ENCODE measurements at places on chromosomes 7 and 10.

GRCh38 chr7:2163600-2164555, 68.9 kb downstream of the MAD1L1 start:
- H3K27me3 ChIP-seq: no peaks in the 10 kb centered on the region
- H3K36me3 ChIP-seq: no peaks in the 10 kb centered on the region
- no peak overlapping the region for H3K4me3 ChIP-seq
- DNase-seq: no peak
- no peaks in the 10 kb centered on the region for H3K4me1 ChIP-seq

GRCh38 chr10:129223363-129223762, 243.7 kb upstream of the MGMT start:
- H3K36me3 ChIP-seq: no peaks in the 10 kb centered on the region
- no peak for DNase-seq
- H3K27ac ChIP-seq: no peak overlapping the region
- no peaks in the 10 kb centered on the region for H3K27me3 ChIP-seq
- H3K4me1 ChIP-seq: no peaks in the 10 kb centered on the region

DNA sequence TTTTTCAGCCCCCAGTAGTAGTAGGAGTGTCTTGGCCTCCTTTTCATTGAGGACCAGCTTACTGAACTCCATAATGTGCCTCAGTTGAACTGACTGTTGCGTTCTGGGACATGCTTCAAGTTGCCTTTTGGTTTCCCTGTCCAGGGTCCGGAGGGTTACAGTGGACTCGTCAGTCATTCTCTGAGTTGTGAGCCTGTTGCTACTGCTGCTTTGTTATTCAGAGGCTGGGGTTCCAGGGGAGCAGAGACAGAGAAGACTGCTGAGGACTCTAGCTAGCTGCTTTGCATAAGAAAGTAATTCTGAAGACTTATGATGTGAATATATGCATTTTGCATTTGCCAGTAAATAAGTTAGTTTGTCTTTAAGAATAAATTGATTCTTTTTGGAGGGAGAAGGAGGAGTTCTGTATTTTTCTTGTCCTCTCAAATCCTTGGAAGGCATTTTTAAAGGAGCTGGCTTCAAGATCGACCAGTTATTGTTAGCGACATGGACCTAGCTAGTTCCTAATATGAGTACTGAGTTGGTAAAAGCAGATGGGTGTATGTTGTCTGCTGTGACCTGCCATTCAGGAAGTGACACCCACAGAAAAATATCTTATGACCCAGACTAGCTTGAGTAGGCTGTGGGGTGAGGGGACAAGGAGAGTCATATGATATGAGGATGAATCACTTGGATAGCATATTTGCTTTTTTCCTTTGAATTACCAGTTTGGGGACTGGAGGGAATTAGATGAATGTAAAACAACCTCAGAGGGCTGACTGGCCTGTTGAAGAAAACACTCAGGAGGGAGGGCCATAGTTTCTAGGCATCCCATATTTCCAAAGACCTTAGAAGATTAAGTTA, 8.3 kb downstream of the PI4K2A start:
- no peaks in the 10 kb centered on the region for H3K27me3 ChIP-seq
- H3K36me3 ChIP-seq: peaks cover 25% of the 10 kb centered on the region
- H3K27ac ChIP-seq: peak overlapping the region; percentile 85
- DNase-seq: peak; percentile 95

- peaks cover 23% of the 10 kb centered on the region for H3K4me1 ChIP-seq
- DNase-seq: no peak
- H3K36me3 ChIP-seq: peaks cover 5% of the 10 kb centered on the region
- H3K4me3 ChIP-seq: no peak overlapping the region
- H3K27me3 ChIP-seq: no peaks in the 10 kb centered on the region
- no peak overlapping the region for H3K27ac ChIP-seq
These were observed 15.7 kb downstream of the ZCCHC24 start for GRCh38 chr10:79429751-79430150.

DNA sequence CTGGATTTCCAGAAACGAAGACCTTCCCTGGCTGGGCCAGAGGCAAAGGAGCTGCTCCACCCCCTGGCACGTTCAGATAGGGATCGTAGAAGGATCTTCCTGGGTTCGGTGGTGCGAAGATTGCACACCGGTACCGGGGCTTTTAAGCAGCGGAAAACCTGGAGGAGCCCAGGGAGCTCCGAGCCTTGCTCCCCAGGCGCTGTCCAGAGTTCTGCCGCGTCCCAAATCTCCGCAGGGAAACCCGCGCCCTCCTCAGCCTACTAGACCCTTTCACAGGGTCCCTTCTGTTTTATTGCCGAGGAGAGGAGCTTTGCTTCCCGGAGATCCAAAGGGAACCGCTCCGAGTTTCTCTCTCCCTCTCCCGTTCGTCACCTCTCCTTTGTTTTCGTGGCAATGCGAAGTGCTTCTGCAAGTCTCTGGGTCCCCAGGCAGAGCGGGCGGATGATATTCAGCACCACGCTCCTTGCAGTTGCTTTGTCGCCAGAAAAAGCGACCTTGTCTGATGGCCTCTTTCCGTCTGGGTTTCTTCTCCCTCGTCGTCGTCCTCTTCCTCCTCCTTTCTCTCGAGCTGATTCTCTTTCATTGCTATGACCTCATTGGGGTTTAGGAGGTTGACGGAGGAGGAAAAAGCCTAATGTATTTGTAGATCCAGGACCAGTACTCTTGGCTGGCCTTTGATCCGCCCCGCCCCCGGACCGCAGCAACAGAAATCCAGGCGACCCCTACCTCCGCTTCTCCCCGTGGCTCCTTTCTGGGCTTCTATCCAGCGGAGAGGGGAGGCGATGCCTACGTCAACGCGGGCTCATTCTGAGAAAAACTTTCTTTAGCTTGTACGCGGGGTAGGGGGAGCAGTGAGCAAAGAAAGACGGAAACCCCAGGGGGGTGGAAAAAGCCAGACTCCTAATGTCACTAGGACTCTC, at the start of gene TMEM196:
Gene TMEM196, minus strand, starts transcription at position 777 of the 920 bp plus-strand sequence. CDS start 921 bp downstream, outside the sequence.
- H3K36me3 ChIP-seq: no peaks in the 10 kb centered on the region
- peak within 1 kb of the TSS; percentile 57 for H3K4me3 ChIP-seq
- peak; percentile 42 for DNase-seq

DNA sequence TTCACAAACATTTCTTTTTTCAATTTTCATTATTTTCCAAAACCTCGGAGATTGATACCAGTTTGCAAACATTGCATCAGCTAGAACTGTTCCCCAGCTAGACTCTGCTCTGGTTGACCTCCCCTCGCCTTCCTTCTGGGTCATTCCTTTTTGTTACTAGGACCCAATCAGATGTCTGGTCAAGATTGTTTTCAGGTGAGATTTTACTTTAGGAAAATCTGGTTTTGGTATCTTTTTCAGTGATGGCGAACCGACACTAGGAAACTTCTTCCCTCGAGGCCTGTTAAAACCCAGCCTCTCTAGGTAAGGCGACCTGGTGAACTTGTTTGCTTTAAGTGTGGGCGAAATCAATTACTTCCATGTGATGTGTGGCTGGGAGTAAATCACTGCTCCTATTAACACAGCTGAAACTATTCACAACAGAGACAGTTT, 8.4 kb downstream of the PROSER2 start:
- no peak for DNase-seq
- no peaks in the 10 kb centered on the region for H3K27me3 ChIP-seq
- H3K27ac ChIP-seq: no peak overlapping the region
- H3K4me1 ChIP-seq: no peaks in the 10 kb centered on the region
- H3K4me3 ChIP-seq: no peak overlapping the region

DNA sequence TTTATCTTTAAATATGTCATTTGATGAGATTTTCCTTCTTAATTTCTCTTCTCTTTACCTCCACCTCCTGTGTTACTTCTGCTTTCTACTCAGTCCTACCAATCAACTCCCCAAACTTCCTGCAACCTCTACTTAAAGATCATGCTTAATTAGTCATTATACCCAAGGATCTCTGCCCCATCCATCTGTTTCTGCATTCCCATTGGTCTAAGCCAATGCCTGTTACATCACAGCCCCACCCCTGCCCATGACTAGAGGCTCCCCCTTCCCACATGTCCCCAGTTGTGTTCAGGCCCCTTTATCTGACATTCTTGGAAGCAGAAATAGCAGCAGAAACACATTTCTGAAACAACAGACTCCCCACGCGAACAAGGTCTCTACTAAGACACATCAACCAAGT, 319.1 kb upstream of the NFE2L3 start:
- DNase-seq: no peak
- H3K4me3 ChIP-seq: no peak overlapping the region
- no peaks in the 10 kb centered on the region for H3K36me3 ChIP-seq
- no peaks in the 10 kb centered on the region for H3K4me1 ChIP-seq
- no peaks in the 10 kb centered on the region for H3K27me3 ChIP-seq

DNA sequence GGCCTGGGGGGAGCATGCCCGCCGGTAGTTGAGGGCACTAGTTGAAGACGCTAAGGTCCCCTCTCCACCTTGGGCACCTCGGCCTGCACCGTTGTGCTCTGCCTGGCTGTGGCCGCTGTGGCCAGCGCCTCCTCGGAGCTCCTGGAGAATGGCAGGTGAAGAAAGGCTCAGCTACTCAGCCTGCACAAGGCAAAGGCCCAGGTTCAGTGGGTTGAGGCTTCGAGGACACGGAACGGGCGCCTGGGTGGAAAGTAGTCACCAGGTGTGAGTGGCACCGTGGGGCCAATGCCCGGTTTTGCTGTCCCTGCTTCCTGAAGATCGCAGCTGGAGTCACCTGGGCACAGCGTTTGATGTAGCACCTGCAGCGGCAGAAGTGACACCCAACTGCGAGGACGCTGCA, 12.4 kb upstream of the ZNF716 start:
- no peak overlapping the region for H3K27ac ChIP-seq
- H3K4me1 ChIP-seq: no peaks in the 10 kb centered on the region
- no peaks in the 10 kb centered on the region for H3K27me3 ChIP-seq
- H3K4me3 ChIP-seq: no peak overlapping the region
- no peaks in the 10 kb centered on the region for H3K36me3 ChIP-seq

GRCh38 chr7:17042211-17042610, 160.4 kb upstream of the AGR3 start:
- no peaks in the 10 kb centered on the region for H3K27me3 ChIP-seq
- no peak for DNase-seq
- no peak overlapping the region for H3K4me3 ChIP-seq
- peaks cover 15% of the 10 kb centered on the region for H3K4me1 ChIP-seq

GRCh38 chr10:127872871-127873600, 19.7 kb downstream of the CLRN3 start:
- H3K36me3 ChIP-seq: no peaks in the 10 kb centered on the region
- peaks cover 2% of the 10 kb centered on the region for H3K27me3 ChIP-seq
- no peak for DNase-seq
- H3K27ac ChIP-seq: no peak overlapping the region
- no peaks in the 10 kb centered on the region for H3K4me1 ChIP-seq
- no peak overlapping the region for H3K4me3 ChIP-seq

DNA sequence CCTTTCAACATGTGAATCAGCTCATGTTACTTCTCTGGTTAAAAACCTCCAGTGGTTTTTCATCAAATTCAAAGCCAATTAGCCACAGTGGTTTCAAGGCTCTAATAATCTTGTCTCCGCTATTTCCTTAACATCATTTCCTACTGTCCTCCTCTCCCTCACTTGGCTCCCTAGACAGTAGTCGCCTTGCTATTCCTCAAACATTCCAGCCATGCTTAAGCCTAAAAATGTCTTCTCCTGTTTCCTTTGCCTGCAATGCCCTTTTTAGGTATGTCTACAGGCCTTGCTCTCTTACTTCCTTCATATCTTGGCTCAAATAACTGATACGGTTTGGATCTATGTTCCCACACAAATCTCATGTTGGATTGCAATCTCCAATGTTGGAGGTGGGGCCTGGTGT, 779.4 kb upstream of the LRRN3 start:
- no peaks in the 10 kb centered on the region for H3K4me1 ChIP-seq
- DNase-seq: no peak
- H3K27me3 ChIP-seq: no peaks in the 10 kb centered on the region

- no peaks in the 10 kb centered on the region for H3K27me3 ChIP-seq
- peak overlapping the region; percentile 81 for H3K27ac ChIP-seq
- DNase-seq: peak; percentile 65
These were observed 29.4 kb downstream of the COL1A2 start for GRCh38 chr7:94423863-94424735.

DNA sequence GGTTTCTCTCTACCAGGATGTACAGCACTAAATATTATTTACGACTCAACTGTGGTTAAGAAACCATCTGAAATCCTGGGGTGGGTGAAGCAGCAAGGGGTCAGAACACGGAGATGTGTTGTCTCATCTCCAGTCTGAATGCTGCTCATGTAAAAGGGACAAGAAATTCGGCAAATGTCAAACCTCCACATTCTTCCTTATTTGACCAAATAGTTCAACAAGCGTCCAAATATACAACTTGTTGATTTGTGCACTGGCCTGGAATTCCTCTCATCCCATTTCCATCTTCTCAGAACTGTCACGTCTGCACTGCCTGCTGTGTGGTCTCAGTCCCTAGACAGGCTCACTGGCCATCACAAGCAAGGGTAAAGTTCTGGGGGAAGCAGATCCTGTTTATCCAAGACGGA, 520.0 kb downstream of the PARD3 start:
- peaks cover 30% of the 10 kb centered on the region for H3K4me1 ChIP-seq
- peak; percentile 80 for DNase-seq
- H3K4me3 ChIP-seq: no peak overlapping the region
- no peaks in the 10 kb centered on the region for H3K27me3 ChIP-seq
- no peak overlapping the region for H3K27ac ChIP-seq

DNA sequence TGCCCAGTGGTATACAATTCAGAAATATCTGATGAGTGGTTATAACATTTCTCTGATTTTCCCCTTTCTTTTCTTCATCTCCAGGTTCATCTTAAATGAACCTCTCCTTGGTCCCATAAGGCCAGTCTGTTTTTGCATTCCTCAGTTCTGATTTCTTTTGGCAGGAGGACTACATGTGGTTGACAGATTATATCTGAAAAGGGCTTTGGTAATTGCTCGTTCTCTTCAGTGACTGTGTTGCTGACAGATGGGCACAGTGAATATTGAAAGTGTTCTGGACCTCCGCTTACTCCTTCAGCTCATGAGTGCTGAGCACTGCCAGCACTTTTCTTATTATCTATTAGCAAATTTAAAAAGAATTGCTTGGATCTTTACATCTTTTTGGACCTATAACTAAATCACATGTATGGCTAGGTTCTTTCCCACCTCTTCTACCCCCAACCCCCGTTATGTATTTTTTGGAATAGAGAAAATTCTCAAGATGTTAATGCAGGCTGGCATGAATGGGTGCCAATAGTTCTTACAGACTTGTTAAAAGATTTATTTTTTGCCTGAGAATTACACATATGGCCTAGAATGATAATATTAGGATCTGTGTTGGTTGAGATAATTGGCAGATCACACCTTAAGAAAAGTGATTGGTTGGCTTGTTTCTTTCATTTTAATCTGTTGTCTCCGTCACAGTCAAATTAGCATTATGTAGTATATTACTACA, 323.0 kb downstream of the EXOC4 start:
- H3K27ac ChIP-seq: no peak overlapping the region
- DNase-seq: peak; percentile 24
- no peaks in the 10 kb centered on the region for H3K27me3 ChIP-seq
- H3K4me3 ChIP-seq: no peak overlapping the region

GRCh38 chr10:122181041-122181732, 89.9 kb upstream of the BTBD16 start:
- peak; percentile 67 for DNase-seq
- no peak overlapping the region for H3K4me3 ChIP-seq
- peak overlapping the region; percentile 11 for H3K27ac ChIP-seq
- H3K27me3 ChIP-seq: no peaks in the 10 kb centered on the region

GRCh38 chr10:119441151-119441821, 101.2 kb downstream of the RGS10 start:
- DNase-seq: peak; percentile 79
- H3K27me3 ChIP-seq: no peaks in the 10 kb centered on the region
- peaks cover 8% of the 10 kb centered on the region for H3K4me1 ChIP-seq
